ENCODE measurements at places on chromosomes 6 and 20. TPM values are rescaled to one million over a fixed set of nuclear protein-coding genes. Genes with fewer than 3 reads are reported as not detected.

DNA sequence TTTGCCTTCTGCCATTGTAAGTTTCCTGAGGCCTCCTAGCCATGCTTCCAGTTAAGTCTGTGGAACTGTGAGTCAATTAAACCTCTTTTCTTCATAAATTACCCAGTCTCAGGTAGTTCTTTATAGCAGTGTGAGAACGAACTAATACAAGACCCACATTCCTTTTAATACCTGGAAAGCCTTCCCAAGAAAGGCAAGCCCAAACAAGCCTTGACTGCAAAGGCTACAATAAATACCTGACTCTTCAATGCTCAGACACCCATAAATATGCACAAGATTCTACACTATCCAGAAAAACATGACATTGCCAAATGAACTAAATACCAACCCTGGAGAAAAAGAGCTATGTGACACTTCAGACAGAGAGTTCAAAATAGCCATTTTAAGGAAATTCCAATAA, 338.8 kb downstream of the HAO1 start:
- DNase-seq = no peak

GRCh38 chr6:105873211-105873704, 212.9 kb upstream of the PRDM1 start:
- no peak for DNase-seq

DNA sequence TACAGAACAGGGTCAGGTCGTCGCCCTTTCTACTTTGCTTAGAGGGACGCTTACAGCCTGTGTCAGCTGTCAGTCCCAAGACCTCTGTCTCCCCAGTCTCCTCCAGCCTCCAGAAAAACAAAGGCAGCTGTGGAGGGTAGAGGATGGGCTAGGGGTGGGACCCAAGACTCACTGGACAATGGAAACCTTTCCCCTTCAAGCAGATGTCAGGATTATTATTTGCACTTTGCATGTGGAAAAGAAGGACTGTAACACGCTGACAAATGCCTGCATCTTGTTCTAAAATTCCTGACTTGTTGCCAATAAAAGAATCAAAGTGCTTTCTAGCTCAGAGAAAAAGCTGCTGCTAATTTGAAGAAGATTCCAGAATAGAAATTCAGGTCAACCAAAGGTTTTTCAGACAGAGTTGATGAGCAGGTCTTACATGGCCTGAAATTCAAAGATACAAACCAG, 58.7 kb downstream of the SNX5 start:
- no peak for DNase-seq

DNA sequence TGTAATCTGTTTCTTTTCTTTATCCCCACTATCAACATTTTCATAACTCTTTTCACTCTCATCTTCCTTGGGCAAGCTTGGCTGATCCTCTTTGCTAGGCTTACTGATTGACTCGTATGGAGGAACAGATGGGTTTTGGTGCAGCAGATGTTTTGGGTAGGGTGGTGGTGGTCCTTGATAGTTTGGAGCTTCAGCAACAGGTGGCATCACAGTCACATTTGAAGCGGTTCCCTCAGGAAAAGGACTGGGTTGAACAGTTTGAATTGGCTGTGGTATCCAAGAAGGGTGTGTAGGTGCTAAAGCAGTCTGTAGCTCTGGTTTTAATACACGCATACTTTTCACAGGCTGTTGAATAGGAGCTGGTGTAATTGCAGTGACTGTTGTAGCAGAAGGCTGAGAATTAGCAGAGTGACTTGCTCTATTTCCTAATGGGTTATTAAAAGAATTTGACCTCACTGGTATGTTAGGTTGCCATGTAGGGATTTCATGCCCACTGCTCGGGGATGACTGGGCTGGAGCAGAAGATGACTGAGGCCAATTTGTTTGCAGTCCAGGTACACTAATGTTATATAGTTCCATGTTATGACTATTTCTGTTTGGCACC, 34.5 kb downstream of the LATS1 start:
- no peak for DNase-seq

CCN6 gene
- total RNA-seq = not detected

DNA sequence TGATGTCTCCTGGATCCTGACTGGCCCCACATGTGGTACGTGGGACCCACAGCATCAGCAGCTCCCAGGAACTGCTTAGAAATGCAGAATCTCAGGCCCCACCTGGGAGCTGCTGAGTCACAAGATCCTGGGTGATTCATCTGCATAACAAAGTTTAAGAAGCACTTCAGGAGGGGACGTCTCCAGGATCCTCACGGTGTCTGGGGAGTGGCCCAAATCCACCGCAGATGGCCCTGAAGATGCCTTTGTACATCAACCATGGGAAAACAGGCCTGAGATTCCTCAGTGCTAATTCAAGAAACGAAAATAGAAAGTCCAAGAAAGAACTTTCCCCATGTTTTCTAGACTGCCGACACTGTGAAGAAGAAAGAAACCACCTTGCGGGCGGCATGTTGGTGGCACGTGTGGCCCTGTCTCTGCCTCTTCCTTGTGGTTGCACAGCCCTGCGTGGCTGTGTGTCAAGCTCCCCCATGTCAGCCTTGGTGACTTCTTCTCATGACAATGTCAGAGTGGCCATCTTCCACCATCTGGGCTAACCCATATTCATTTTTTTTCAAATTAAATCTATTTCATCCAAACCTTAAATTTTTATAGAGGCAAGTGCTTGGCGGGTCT, 26.1 kb downstream of the RRBP1 start:
- no peak for DNase-seq

TSBP1 gene
- total RNA-seq = not detected

COL12A1 gene
- 15.5 TPM for total RNA-seq

DNA sequence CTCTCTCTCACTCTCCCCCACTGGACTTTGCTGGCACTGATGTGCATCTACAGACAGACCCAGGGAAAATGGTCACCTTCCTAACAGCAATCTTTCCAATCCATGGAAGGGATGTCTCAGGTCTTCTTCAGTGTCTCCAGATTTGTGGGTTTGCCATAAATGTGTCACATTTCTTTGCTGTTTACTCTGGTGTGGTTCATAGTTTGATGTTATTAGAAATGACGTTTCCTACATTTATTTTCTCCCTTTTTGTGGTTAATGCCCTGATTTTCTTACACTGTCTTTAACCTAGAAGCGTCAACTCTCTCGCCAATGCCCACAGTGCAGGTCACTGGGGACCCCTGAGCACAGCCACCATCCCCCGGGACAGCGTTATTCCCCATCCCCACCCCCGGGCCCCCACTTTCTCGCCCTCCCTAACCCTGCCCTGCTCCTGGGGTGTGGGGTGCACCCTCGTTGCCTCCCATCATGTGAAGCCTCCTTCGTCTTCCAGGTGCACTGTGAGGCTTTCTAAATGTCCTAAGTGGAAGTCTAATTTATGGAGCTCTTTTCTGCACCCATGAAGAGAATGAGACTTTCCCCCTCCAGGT, 86.5 kb downstream of the YTHDF1 start:
- DNase-seq = no peak

DNA sequence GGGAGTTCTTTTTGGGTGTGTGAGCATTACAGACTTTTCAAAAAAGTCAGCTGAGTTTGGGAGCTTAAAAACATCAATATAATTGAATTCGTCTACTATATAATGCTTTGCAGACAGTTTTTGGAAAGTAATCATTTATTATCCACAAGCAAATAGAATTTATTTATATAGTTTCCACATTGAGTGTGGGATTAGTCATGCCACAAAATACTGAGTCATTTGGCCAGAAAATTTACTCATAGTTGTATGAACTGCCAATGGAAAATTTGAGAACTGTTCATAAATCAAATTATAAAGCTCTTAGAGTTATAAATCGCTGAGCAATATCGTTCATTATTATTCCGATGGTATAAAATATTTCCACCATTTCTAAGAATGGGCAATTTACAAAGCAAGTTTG, 5.0 kb downstream of the BEND6 start:
- DNase-seq = no peak

GRCh38 chr6:127291495-127291894, 24.8 kb downstream of the RNF146 start:
- no peak for DNase-seq

GRCh38 chr6:30818391-30818841, 65.9 kb upstream of the DDR1 start:
- DNase-seq = no peak

DNA sequence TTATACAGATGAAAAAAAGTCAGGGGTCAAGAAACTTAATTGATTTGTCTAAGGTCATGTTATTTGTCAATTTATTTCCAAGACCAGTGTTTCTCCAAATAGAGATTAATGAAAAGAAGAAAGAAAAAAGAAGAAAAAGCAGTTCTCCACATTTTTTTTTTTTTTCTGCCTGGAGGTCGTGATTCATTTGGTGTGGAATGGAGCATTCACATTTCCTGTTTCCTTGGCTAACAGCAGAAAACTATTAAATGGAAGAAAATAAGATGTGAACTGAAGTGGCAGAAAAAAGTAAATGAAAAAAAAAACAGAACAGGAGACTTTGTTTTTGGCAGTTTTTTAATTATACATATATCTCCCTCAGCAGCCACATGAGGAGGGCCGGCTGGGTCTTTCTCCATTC, 470.8 kb upstream of the ZNF337 start:
- no peak for DNase-seq

TEAD3 gene
- 32.2 TPM for total RNA-seq

DNA sequence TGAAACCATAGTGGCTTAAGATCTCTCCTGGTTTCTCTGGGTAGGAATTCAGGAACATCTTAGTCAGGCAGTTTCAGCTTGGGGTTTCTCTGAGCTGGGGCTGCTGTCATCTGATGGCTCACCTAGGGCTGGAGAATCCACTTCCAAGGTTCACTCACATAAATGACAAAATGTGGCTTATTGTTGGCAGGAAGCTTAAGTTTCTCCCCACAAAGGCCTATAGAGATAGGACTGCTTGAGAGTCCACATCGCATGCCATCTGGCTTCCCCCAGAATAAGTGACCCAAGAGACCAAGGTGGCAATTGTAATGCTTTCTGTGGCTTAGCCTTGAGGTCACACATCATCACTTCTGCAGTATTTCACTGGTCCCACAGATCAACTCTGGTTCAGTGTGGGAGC, 131.4 kb downstream of the EDN1 start:
- no peak for DNase-seq

PRRC2A gene
- total RNA-seq = 82.7 TPM

DNA sequence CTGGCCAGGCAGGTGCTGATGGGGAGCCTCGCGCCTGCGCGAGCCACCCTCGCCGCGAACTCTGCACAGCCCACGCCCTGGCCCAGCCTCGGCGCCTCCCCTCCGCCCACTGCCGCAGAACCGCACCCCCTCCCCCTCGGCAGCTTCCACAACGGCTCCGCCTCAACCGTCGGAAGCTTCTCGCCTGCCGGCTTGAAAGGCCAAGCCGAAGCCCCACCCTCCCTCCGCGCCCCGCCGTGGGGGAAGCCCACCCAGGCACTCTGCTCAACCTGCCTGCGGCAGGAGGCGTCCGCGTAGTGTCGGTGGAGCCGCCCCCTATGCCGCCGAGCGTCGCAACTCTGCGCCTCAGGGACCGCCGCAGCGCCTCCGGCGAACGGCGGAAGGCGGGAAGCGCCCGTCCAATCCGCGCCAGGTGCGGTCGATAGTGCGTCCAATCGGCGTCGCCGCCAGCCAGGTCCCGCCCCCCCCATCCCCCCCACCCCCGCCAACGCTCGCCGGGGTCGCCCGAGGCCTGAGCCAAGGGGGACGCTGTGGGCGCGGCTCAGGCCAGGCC, at the start of gene SYCP2:
Gene SYCP2 (minus strand): TSS at position 342 of the 553 bp plus-strand sequence. CDS start 11,224 bp downstream, outside the sequence.
- no peak for DNase-seq

GSTA2 gene
- not detected for total RNA-seq

Measured in Right ventricle myocardium inferior (tissue), 1 donor.